ENCODE measurements at places on chromosomes 7 and 10.

DNA sequence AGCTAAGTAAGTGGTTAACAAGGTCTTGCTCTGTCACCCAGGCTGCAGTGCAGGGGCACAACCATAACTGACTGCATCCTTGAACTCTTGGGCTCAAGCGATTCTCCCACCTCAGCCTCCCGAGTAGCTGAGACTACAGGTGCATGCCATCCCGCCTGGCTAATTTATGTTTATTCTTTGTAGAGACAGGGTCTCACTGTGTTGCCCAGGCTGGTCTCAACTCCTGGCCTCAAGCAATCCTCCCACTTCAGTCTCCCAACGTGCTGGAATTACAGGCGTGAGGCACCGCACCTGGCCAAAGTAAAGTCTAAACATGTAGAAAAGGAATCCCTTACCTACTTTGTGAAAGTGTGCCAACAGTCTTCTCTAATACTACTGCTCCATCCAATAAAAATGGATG is 17.9 kb downstream of the PARD3 start:
- DNase-seq, result no peak

DNA sequence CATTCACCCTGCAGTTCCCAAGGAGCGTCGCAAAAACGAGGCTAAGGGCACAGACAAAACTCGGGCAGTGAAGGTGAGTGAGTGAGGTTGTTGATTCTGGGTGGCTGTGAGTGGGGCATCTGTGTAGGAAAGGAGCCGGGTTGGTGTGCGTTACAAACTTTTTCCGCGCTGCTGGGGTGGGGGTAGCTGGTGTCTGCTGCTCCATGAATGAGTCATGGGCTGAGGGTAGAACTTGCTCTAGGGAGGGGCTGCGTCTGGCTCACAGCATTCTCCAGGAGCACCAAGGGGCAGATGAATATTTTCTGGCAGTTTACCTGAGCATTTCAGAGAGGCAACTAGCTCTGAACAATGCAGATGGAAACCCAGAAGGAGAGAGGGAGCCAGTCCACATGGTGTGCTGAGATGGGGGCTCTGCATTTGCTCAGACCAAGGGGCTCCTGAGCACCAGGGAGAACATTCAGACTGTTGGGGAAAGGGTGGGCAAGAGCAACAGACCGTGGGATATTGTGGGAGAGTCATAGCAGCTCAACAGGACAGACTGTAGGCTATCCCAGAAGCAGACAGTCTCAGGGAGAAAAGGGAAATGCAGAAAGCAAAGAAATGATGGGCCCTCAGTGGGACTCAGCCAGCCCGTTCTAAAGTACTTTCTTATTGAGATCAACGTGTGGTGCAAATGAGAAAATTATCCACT is 18.8 kb downstream of the NOBOX start:
- no peak for DNase-seq

DNA sequence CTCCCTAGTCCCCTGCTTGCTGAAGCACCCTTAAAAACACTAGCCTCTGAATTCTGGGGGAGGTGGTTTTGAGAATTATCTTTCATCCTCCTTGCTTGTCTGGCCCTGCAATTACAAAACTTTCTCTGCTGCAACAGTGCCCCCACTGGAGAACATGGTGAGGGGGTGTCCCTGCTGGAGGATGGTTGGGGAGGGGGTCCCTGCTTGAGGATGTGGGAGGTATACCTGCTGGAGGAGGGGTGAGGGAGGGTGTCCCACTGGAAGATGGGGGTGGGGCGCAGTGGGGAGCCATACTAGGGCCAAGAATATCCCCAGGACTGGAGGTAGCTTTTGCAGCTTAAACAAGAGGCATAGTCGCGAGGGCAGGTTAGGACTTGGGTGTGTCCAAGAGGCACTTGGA is 3.2 kb upstream of the POLM start:
- no peak for DNase-seq

DNA sequence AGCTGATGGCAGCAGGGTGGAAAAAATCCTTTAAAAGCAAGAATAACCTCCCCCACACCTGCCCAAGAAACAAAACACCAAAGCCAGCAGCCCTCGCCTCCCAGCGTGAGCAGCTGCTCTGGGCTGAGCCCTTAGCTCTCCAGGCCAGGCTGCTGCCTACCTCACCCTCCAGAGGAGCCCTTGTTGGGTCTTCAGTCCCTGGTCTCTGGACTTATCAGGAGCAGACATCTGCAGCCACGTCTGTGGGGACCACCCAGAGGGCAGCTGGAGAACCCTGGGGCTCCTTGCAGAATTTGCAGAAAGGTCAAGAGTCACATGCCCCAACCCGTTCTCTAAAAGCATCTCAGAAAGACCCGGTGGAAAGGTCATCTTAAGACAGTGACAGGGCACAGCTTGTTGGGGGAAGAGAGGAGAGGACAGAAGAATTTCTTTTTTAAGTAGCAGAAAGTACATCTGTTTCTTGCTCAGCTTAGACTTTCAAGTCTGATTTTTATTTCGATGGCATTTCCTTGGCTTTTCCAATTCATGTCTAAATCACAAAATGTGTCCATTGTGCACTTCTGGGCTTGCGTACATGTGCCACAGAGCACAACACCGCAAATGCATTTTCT is 425.7 kb upstream of the NFE2L3 start:
- no peak for DNase-seq

DNA sequence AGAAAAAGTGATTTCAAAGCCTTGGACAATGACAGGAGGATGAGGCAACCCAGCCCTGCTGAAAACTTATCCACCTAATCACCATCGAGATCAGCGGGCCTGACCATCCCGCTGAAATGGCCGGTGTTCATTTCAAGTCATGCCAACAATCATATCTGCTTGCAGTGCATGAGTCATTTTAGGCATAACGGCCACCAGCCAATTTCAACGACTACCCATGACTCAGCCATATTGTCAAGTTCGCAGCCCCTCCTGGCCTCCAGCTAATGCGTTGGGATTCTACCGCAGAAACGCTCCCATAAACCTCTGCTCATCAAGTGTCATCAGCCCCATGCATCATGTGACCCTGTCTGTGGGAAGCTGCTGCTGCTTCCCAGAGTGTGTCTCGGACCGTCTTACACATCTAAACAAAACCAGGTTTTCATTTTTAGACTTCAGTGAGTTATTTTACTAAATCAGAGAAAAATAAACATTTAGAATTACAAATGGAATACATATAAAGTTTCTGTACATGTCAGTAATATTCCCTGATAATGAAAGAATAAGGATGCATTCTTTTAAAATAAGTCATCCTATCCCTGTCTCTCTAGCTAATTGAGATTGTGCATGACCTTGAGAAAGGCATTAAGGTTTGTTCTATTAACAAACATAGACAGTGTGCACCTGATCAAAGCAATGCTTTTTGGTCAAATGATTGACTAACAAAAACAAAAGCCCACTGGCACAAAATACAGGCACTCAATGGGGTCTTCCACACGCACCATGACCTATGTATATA is 188.9 kb downstream of the ADAM12 start:
- peak; percentile 85 for DNase-seq

- no peak for DNase-seq
These were observed 502.3 kb downstream of the TCERG1L start for GRCh38 chr10:130809181-130809580.

- DNase-seq, result no peak
These were observed 83.9 kb upstream of the FGFR2 start for GRCh38 chr10:121681997-121682687.

- DNase-seq, result no peak
These were observed 20.8 kb downstream of the KIFBP start for GRCh38 chr10:69009360-69009759.

- no peak for DNase-seq
These were observed 74.0 kb upstream of the GSDME start for GRCh38 chr7:24831240-24831639.

DNA sequence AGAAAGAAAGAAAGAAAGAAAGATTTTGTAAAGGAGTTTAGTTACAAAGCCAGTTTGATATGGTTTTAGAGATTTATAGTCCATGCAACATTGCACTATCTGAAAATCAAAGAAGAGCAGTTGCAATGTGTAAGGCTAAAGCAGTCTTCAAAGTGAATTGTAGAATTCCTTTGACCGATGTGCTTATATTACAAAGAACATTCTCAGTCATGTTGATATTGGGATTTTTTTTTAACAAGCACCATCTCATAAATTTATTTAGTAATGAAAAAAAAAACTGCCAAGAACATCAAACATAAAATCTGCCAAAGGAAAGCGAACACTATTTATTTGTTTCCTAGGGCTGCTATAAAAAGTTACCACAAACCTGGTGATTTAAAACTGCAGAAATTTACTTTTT is 133.3 kb downstream of the DGKB start:
- no peak for DNase-seq

DNA sequence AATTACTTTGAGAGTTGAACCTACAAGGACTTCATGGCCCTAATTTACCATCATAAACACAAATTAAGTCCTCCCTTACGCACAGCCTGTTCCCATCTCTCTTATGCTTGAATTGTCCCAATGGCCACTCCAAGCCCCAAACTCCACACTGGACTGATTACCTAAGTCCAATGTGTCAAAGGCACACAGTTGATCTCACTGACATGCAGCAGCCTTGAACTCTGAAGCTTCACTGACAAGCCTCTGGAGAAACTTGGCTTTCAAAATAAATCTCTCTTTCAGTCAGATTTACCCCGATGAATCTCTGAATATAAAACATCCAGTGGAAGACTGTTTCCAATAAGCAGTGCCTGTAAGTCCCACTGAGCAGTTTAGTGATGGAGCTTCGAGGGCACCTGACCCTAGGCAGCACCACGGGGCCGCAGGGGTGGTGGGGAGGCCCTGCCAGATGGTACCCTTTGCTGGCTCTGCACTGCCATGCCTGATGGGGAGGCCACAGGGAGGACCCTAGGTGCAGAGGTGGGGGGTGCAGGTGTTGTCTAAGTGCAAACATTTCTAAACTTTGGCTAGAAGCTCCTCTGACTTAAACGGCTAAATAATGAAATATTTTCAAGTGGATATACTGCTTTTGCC is 3.3 kb upstream of the MAT1A start:
- no peak for DNase-seq

GRCh38 chr10:43253461-43254198 is 13.2 kb downstream of the RASGEF1A start:
- no peak for DNase-seq

GRCh38 chr7:151851145-151851751 is 25.7 kb downstream of the PRKAG2 start:
- DNase-seq, result no peak

- DNase-seq, result no peak
These were observed 293.7 kb upstream of the POM121L12 start for GRCh38 chr7:52741670-52742290.

- no peak for DNase-seq
These were observed 84.1 kb upstream of the LRRC4 start for GRCh38 chr7:128115336-128115820.

- no peak for DNase-seq
These were observed 790.7 kb downstream of the TNS3 start for GRCh38 chr7:46791188-46791587.

- DNase-seq, result no peak
These were observed 1.3 kb upstream of the CALCR start for GRCh38 chr7:93575555-93576399.

- DNase-seq, result no peak
These were observed 135.3 kb upstream of the CCDC6 start for GRCh38 chr10:60041489-60042133.

DNA sequence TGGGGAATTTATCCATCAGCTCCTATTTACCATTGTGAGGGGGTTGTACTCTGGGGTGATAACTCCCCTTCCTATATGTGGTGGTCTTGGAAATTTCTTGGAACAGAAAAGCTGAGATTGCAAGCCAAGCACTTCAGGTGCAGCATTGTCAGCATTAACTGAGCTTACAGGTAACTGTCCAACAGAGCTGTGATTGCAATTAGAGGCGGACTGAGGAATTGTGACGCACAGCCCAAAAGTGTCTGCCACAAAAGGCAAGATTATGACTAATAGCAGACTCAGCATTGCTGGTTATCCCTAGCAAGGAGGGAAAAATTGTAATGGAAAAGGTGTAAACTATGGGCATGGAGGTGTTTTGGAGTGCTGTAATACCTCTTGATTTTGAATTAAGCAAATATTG is 126.1 kb upstream of the AGR3 start:
- DNase-seq, result no peak

- no peak for DNase-seq
These were observed 2.2 kb downstream of the POLM start for GRCh38 chr7:44080118-44080517.

GRCh38 chr7:73971322-73971703 is 56.7 kb upstream of the ELN start:
- no peak for DNase-seq

GRCh38 chr7:110637252-110637651 is 453.7 kb upstream of the LRRN3 start:
- DNase-seq, result no peak

- DNase-seq, result no peak
These were observed 78.3 kb upstream of the LRRC17 start for GRCh38 chr7:102834466-102834865.

DNA sequence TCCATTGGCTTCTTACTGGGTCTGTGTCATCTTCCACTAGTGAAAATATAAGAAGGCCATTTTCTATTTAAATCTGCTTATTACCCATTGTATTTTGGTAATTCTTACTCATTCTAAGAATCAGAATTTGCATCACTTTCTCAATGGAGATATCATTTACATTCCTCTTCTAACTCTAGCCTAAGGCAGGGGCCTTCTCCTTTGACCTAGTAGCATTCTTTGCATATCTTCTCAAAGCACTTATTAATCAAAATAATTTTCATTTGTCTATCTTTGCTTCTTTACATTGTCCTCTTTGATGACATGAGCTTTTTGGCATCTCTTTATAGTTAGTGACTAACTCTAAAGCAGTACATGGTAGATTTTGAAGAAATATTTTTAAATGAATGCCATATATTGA is 400.9 kb upstream of the SEMA3D start:
- no peak for DNase-seq

DNA sequence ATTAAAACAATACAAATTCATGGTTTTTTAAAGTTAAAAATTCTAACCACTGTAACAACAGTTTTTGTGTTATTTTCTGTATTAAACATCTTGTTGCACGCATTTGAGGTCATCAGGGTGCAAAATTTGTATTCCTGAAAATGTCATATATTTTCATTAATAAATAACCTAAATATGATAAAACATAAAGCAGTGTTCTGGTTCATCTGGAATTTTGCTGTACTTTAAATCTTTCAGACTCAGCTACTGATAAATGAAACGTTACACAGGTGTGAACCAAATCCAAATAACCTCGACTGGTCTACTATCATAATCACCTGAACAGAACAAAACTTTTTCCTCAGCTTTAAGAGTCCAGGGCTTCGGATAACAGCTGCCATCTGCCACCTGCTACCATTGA is 6.9 kb downstream of the IFIT2 start:
- DNase-seq, result no peak

GRCh38 chr10:93894516-93895378 is 969 bp downstream of the SLC35G1 start:
- DNase-seq, result no peak

GRCh38 chr10:77865580-77866324 is 60.8 kb downstream of the DLG5 start:
- DNase-seq, result no peak

GRCh38 chr10:55641601-55642000 is 719.5 kb downstream of the ZWINT start:
- DNase-seq, result no peak

- DNase-seq, result no peak
These were observed 346.9 kb downstream of the RNLS start for GRCh38 chr10:88236121-88236743.

Measured in smooth muscle cell of the brain vasculature (primary cell).